Right ventricle myocardium inferior (tissue), 1 donor: ENCODE measurements at places on chromosomes 7 and 10. TPM values are rescaled to one million over a fixed set of nuclear protein-coding genes. Genes with fewer than 3 reads are reported as not detected.

GNG11 gene
- 21.6 TPM for total RNA-seq

DNA sequence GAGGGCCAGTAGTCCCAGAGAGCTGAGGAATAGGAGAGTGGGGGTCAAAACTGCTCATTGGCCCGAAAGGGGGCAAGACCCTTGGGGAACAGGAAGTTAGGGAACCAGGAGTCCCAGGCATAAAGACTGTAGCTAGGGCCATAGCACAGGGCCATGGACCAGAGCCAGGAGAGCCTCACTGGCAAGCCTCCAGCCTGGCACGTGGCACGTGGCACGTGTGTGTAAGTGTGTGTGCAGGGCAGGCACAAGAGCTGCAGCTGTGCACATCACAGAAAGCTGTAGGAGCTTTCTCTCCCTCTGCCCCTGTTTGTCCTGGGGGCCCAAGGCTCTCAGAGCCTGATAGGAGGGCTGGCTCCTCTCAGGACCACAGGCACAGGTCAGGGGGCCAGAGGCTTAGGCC, 47.8 kb upstream of the SLF2 start:
- peak; percentile 28 for DNase-seq

- no peak for DNase-seq
These were observed 10.4 kb upstream of the PRKG1 start for GRCh38 chr10:51063659-51064535.

GRCh38 chr10:306007-306674, 170.9 kb downstream of the ZMYND11 start:
- no peak for DNase-seq

- no peak for DNase-seq
These were observed 93.0 kb downstream of the TNS3 start for GRCh38 chr7:47488969-47489342.

DNA sequence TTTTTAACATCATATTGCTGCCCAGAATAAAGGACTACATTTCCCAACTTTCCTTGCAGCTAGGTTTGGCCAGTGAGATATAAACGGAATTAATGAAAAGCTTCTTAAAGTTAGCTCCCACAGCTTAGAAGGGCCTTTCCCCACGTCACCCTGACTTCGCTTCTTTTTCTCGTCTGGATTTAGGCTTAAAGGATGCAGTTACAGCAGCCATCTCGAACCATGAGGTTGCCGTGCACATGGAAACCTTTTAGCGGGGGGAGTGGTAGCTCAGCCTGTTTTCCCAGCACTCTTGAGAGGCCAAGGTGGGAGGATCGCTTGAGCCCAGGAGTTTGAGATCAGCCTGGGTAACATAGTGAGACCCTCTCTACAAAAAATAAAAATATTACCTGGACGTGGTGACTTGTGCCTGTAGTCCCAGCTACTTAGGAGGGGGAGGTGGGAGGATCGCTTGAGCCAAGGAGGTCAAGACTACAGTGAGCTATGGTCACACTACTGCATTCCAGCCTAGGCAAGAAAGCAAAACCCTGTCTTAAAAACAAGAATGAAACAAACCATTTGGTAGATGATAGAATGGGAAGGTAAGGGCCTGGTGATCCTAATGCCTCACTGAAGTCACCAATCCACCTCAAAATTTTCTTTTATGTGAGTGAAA, 64.3 kb upstream of the C1GALT1 start:
- no peak for DNase-seq

BEND7 gene
- total RNA-seq = 18.6 TPM

GRCh38 chr7:16083931-16084330, 337.4 kb downstream of the CRPPA start:
- no peak for DNase-seq

UBE2D4 gene
- total RNA-seq = 51.2 TPM

GRCh38 chr7:37220664-37221063, 228.0 kb downstream of the ELMO1 start:
- no peak for DNase-seq

DNA sequence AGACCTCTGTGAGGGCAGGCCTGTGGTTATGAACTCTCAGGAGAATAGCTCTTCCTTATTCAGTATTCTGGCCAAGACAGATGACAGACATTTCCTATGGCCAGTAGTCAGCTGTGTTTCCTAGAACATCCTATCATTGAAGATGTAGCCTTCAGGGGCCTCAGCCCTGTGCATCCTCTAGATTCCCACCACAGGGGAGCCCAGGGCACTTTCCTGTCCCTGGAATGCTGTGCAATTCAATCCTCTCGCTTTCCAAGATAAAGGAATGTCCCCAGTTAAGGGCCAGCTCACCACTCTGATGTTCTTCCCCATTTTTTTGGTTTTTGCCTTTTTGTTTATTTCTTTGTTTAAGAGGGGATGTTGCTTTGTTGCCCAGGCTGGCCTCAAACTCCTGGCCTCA, 578.8 kb upstream of the C7orf33 start:
- DNase-seq = no peak

OR2A1 gene
- not detected for total RNA-seq

DNA sequence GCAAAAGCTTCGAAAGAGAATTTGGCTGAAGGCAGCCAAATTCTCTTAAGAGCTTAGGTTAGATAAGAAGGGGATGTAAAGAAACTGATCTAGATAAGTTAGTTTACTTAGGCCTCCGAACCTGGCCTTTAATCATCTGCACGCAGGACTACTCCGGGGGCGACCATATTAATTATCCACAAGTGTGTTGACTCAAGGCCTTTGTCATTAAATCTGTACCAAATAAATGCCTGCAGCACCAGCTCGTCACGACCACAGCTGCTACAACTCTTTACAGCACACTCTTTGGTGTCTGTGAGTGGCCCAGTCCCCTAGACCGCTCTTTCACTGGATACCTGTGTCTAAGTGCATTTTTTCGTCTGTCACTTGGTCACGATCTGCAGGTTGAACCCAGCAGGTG, 69.8 kb upstream of the LSM8 start:
- DNase-seq = no peak

NPFFR1 gene
- total RNA-seq = not detected

- DNase-seq = no peak
These were observed 290.0 kb upstream of the SEMA3A start for GRCh38 chr7:84484502-84485079.

ALOX5 gene
- 7.3 TPM for total RNA-seq

DNA sequence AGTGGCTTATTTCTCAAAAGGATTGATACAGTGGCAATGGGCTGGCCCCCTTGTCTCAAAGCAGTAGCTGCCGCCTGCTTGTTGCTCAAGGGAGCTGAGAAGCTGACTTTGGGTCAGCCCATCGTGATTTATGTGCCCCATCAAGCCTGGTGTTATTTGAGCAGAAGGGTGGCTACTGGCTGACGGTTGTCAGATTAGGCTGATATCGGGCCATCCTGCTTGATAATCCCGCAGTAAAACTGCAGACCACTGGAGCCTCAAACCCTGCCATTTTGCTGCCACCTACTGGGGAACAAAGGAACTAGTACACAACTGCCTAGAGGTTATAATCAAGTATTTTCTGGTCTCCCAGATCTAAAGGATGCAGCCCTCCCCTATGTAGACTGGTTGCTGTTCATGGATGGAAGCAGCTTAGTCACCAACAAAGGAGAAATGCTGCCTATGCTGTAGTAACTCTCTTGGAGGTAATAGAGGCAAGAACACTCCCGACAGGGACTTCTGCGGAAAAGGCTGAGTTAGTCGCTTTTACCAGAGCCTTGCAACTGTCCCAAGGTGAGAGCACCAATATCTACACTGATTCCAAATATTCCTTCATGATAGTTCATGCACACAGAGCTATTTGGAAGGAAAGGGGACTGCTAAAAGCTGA, 65.9 kb upstream of the ZNF92 start:
- DNase-seq = no peak

NUTM2E gene
- not detected for total RNA-seq

HACD1 gene
- total RNA-seq = 157 TPM

DNA sequence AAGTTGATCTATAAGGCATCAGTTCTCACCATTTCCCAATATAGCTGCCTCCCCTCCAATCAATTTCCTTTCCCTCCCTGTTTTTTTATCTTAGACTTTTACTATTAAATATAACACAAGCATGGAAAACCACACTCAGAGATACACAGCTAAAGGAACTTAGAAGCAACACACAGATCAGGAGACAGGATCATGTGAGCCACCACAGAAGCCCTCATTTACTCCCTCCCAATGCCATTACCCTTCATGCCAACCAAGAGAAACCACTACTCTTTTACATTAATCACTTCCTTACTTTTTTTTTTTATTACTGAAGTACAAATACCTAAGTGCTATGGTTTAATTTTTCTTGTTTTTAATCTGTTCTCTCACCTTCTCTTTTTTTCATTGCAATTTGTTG, 33.0 kb downstream of the COG5 start:
- no peak for DNase-seq

GRCh38 chr10:75428434-75429158, 2.8 kb upstream of the LRMDA start:
- no peak for DNase-seq

DNA sequence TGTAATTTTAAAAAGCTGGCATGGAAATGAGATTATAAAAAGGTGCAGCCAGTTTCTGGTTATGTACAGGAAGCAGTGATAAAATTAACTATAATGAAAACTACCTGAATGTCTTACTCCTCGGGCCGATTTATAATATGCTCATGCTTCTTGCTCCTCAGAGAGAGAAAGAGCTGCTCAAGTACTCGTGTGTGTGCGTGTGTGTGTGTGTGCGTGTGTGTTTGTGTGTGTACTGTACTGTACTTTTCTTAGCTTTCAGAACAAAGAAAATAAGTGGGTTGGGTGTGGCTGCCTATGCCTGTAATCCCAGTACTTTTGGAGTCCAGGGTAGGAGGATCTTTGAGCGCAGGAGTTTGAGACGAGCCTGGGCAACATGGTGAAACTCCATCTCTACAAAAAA, 96.6 kb upstream of the NMT2 start:
- DNase-seq = no peak

DNA sequence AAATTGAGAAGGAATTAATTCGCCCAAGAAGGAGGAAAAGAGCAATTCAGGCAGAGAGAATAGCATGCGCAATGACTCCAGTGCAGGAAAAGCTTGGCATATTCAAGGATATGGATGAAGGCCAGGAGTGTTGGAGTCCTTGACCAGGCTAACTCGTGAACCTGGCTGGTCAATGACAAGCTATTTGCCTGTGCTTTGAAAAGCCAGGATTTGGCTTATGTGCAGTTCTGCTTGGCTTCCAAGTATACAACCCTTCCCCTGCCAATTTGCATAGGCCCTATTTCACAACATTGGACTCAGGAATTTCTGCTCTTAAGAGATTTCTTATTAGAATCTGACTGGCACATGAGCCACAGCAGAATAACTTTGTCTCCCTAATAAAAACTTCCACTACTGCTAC, 72.3 kb upstream of the SP8 start:
- no peak for DNase-seq

DNA sequence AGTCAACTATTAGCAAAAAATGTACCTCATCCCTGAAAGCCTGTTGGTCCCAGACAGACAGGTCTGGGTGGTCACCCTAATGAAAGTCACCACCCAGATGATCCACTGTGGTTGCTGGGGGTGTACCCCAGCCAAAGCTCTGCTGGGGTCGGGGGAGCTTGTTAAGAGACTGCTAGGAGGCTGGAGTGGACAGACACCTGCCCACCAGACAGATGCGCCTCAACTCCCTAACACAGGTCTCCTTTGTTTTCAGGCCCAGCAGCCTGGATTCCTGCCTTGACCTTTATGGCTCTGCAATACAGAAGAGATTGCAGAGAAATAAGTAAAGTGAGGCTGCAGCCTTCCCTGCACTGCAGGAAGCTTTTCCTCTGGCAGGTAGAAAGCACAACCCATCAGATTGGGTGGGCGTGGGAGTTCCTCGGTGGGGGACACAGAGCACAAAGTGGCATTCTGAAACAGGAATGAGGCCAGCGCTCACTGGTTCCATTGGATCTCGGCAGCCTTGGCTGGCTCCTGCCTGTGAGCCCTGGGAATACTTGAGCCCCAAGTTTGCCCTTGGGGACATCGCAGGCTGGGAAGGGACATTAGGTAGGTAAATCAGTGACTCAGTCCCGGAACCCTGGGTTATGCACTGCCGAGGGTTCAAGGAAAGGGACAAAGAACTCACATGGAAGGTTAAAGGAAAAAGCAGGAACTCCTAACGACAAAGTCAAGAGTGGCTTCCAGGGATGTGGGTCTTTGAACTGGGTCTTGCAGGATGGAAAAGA, 18.0 kb upstream of the ZNF488 start:
- no peak for DNase-seq

AASS gene
- 19.2 TPM for total RNA-seq

DNA sequence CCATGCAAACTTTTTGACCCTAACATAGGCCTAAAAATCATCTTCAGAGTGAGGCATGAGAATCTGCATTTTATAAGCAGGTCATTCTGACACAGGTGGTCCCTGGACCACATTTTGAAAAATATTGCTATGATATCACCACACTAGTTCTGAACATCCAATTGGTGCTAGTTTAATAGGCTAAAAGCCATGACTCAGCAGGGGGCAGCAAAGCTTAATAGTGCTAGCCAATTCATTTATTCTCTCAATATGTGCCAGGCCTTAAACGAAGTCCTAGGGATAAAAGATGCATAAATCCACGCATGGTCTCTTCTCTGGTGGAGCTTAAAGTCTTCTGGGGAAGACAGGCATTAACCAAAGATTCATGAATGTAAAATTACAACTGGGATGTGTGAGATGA, 10.2 kb upstream of the SLC25A28 start:
- DNase-seq = no peak

GIMAP5 gene
- total RNA-seq = 9.0 TPM

DNA sequence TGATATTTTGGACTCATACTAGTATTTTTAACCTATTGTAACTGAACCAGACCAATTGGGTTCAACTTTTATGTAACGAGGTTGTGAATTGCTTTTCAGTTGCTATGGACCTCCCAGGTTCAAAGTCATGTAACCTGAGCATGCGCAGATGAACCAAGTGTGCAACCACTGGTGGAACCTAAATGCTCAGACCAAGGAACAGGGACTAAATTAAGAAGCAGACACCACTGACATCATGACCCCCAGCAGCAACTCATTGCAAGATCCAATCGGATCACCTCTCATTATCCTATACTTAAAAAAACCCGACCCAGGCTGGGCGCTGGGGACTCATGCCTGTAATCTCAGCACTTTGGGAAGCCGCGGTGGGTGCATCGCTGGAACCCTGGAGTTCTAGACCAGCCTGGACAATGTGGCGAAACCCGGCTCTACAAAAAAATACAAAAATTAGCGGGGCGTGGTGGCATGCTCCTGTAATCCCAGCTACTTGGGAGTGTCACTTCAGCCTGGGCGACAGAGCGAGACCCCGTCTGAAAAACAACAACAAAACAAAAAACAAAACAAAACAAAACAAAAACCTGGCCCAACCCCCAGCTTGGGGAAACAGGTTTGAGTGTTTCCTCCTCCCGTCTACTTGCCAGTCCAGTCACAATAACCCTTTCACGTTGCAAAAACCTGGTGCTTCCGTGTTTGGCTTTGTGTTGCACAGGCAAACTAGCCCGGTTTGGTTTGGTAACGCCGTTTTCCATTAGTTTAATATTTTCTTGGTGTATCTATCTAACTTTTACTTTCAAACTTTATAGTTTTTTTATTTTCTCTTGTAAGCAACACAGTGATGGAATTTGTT, 11.3 kb upstream of the ZNF518A start:
- DNase-seq = no peak

- no peak for DNase-seq
These were observed 38.8 kb downstream of the EPC1 start for GRCh38 chr10:32308027-32308603.

PNLIPRP3 gene
- not detected for total RNA-seq

GRCh38 chr7:92304406-92304893, 58.7 kb downstream of the ANKIB1 start:
- DNase-seq = no peak
